NCI-H187 treated with DMSO at 0.1 percent for 48 hours (cell line): ENCODE measurements at places on chromosomes 7 and 10.
A peak's percentile ranks its signal among the peaks of the same experiment; 100 is the strongest.

- no peak for DNase-seq
These were observed 4.7 kb upstream of the EBLN1 start for GRCh38 chr10:22222236-22223190.

DNA sequence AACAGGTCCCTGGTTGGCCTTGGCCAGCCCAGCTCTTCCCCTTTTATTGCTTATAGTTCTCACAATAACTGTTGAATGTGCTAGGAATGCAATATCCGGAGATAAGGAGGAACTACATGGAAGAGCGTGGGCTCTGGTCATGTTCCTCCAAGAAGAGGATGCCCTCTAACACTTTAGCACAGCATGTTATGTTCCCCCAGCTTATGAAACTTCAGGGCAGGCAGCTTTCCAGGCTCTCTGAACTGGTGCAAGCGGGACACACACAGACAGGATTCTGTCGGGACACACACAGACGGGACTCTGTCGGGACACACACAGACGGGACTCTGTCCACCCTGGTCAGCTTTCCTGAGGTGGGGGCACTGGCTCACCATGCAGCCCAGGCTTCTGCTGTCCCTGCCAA lies 141.6 kb downstream of the PKD1L1 start:
- DNase-seq: no peak

GRCh38 chr7:20359341-20359963 lies 28.8 kb downstream of the ITGB8 start:
- DNase-seq: no peak

- DNase-seq: no peak
These were observed 140.1 kb upstream of the JCAD start for GRCh38 chr10:30199376-30200016.

DNA sequence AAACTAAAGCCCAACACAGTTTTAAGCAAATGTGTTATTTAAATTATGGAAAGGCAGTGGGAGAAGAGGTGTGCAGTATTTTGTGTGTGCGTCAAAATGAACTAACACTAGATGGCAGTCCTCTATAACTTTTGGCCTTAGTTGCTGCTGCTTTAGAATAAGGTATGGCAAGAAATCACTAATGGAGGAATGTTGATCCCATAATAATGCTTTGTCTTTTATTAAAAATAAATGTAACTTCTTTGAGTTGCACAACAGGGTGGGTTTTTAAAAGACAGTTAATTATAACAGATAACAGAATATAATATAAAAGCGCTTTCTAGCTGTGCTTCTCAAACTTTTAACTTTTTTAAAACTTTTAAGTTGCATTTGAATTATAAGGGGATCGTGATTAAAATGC lies 56.4 kb downstream of the BBS9 start:
- DNase-seq: no peak

- no peak for DNase-seq
These were observed 106.1 kb upstream of the SLC13A1 start for GRCh38 chr7:123305840-123306375.

- DNase-seq: no peak
These were observed 370.3 kb upstream of the NFE2L3 start for GRCh38 chr7:25781704-25782103.

DNA sequence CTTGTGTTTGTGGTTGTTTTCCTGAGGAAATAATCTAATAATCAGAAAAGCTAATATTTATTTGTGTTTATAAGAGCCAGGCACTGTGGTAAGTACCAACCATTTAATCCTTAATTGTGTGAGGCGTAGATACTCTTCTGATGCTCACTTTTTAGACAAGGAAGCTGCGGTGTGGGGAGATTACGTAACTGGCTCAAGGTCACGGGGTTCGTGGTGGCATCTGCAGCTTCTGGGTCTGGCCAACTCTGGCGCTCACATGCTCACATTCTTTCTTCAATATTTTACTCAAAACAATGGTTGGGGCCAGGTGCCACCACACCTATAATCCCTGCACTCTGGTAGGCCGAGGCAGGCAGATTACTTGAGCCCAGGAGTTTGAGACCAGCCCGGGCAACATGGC lies 77.6 kb downstream of the RALA start:
- no peak for DNase-seq

DNA sequence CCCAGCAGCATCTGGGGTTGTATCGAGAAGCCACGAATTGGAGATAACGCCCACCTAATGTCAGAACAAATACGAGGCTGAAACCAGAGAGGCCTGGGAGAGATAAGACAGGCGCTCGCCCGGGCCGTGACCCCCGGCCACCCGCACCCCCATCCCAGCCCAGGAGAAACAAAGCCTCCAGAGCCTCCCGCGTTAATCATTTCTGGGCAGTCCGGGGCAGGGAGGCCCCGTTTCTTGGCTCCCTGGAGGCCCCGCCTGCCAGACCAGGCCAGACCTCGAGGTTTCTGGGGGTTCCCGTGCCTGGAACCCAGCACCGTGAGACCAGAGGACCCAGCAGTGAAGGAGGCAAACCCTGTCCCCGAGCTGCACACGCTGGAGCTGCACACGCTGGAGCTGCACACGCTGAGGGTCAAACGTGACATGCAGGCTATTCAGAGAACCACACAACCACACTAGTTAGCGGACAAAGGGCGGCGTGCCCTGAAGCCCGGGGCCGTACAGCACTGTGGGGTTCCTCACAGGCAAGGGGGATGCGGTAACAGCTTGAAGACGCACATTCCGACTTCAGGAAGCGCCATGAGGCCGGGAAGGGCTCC lies 53.4 kb downstream of the FOXL3 start:
- no peak for DNase-seq

DNA sequence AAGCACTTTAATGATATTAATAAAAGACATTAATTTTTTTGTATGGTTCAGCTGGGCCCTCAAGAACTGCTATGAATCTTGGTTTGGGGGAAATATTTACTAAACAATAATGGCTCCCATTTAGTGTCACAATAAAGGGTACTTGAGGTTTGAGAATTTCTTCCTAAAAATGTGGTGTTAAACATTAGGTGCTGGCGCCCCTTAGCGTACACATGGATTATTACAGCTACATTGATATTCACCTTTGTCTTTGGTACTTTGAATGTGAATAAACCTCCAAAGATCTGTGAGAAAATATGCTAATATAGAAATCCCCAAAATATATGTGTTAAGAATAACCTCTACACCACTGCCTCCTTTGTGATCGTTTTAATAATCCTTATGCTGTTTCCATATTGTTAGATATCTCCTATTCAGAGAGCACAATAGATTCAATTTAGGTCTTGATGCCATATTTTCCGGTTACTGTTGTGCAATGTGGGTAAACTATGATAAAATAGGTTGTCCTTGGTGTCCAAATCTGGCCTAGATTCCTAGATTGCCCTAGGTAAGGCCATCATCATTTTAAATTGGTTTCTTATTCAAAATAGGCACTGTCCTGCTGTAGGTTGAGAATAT lies 161.8 kb upstream of the CACNA2D1 start:
- DNase-seq: peak; percentile 28

DNA sequence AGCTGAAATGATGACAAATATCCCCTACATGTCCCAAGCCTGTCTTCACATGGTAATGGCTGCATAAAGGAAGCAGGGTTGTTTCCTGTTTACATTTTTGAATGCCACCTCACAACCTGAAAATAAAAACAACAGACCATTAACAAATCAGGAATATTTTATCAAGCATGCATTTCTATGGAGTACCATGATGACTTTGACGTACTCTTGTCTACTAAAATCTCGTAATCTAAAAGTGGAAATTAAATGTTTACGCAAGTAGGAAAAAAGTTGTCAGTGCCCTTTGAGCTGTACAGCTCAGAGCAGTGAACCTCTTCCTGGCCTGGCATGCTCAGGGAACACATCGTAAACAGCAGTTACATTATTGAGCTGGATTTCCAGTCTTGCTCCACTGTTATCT lies 194.1 kb downstream of the INHBA start:
- DNase-seq: no peak

DNA sequence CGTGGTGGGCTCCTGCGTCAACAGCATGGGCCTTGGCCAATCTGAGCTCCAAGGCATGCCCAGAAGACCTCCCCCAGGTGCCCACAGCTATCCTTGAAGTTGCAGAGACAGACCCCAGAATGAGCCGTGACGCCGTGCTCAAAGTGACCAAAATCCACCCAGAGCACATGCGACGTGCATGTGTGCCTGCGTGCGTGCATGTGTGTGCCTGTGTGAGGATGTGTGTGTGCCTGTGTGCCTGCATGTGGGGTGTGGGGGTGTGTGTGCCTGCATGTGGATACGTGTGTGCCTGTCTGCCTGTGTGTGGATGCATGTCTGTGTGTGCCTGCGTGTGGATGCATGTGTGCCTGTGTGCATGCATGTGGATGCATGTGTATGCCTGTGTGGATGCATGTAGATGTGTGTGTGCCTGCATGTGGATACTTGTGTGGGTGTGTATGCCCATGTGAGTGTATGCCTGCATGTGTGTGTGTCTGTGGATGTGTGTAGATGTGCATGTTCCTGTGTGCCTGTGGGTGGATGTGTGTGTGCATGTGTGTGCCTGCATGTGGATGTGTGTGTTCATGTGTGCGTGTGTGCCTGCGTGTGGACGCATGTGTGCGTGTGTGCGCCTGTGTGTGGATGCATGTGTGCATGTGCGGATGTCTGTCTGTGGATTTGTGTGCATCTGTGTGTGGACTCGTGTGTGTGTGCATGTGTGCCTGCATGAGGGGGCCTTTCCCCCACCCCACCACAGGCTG lies 42.6 kb downstream of the PWWP2B start:
- DNase-seq: no peak

DNA sequence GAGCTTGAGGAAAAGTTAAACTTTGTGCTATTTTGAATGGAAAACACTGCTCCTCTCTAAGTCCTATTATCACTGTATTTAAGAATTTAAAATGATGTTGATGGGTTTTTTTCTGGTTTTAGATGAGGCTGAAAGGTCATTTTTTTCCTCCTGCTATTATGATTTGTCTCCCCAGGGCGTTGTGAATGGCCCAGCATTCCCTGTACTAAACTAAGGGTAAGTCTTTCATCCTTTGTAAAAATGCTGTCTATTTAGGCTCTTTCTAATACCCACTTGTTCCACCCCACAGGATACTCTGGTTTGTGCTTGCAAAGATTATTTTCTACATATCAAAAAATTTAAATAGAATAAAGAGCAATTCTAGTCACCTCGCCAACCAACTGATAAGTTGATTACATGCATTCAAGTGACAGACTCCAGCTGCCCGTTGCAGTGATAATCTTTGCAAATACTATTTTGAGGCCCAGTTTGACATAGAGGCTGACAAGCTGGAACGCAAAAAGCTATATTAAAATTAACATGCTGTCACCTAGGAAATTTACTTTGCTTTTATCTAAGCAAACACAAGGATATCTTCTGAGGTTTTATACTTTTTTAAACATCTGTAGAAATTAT lies 222.3 kb upstream of the TMEM229A start:
- no peak for DNase-seq

GRCh38 chr7:75806560-75807307 lies 6.9 kb downstream of the CCL24 start:
- no peak for DNase-seq

DNA sequence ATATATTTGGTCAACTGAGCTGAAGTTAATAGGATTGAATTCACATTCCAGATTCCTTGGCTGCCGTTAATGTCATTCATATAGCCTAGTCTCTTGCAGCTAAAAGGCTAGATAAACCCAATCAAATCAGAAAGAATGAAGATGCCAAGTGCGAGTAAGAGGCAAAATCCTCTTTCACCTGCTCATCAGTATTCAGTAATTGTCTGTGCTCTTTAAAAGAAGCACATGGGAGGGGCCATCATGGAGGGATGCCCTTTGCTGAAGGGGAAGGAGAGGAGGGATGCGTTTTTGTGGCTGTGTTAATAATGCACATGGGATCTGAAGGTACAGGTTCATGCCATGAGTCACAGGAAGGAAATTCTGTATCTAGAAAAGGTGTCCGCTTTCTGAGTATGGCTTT lies 232.2 kb downstream of the TMEM178B start:
- peak; percentile 49 for DNase-seq

GRCh38 chr7:147952918-147953317 lies 637.6 kb upstream of the C7orf33 start:
- DNase-seq: no peak

DNA sequence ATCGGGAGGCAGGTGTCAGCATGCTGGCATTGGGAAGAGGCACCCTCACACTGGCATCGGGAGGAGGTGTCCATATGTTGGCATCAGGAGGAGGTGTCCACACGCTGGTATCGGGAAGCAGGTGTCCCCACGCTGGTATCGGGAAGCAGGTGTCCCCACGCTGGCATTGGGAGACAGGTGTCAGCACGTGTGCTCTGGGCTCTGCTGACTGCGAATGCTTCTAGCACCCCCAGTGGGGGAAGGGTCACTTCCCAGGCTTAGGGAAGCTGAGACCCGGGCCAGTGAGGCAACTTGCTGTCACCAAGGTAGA lies 92.5 kb upstream of the IKZF1 start:
- DNase-seq: no peak

GRCh38 chr10:3077940-3078630 lies 10.7 kb downstream of the PFKP start:
- DNase-seq: no peak
